ENCODE measurements at places on chromosomes 11 and 22. TPM values are rescaled to one million over a fixed set of nuclear protein-coding genes. Genes with fewer than 3 reads are reported as not detected.

MB gene
- total RNA-seq, result not detected

PRODH gene
- total RNA-seq, result not detected

DLG2 gene
- 0.40 TPM for total RNA-seq

EXT2 gene
- total RNA-seq, result 138 TPM

SPON1 gene
- under 0.01 TPM for total RNA-seq

CDCA5 gene
- 3.9 TPM for total RNA-seq

SLC5A4 gene
- total RNA-seq, result 0.79 TPM

CNTN5 gene
- not detected for total RNA-seq

VSIG2 gene
- total RNA-seq, result under 0.01 TPM

FGF19 gene
- not detected for total RNA-seq

OR2AT4 gene
- not detected for total RNA-seq

- DNase-seq, result no peak
Measured at GRCh38 chr11:103994094-103994493, 42.3 kb upstream of the DDI1 start.

GRCh38 chr11:126702165-126702720 is 298.3 kb downstream of the KIRREL3 start:
- no peak for DNase-seq

DNA sequence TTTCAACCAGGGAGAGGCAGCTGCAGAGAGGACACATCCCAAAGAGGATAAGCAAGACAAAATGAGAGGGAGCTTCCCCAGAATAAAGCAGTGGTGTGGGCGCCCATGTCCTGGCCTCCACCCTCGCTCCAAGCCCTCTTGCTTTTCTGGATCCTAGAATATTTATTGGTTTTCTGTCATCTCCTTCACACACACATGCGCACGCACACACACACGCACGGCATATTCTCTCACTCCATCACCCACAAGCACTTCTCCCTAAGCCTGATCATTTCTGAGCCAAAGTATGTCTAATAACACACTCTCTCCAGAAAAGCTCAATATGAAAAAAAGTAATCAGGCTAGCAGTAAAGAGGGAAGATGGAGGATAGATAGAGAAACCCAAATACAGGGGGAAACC is 7.6 kb downstream of the IGSF9B start:
- no peak for DNase-seq

- no peak for DNase-seq
Measured at GRCh38 chr11:119659971-119660723, 68.9 kb downstream of the NECTIN1 start.

GRCh38 chr11:113818426-113818825 is 38.8 kb downstream of the CLDN25 start:
- DNase-seq, result no peak

DNA sequence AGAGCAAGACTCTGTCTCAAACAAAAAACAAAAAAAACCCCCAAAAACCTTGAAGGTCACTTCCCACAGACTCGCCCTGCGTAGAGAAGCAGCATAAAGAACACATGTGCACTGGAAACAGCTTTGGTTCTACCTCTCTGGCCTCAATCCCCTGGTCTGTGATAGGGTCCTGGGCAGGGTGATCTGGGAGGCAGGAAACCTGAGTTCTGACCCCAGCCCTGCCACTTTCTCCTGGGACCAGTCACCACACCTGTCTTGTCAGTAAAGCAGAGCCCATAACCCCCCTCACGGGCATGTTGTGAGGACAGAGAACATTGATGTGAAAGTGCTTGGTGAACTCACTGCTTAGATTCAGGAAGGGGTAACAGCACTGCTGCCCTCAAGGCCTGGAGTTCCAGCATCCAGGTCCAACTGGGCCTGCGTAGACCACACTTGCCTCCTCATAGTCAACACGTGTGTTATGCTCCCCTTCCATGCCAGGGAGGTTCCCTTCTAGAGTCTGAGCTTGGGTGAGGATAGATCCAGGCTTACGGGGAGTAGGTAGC is 11.4 kb downstream of the UCP2 start:
- no peak for DNase-seq

DNA sequence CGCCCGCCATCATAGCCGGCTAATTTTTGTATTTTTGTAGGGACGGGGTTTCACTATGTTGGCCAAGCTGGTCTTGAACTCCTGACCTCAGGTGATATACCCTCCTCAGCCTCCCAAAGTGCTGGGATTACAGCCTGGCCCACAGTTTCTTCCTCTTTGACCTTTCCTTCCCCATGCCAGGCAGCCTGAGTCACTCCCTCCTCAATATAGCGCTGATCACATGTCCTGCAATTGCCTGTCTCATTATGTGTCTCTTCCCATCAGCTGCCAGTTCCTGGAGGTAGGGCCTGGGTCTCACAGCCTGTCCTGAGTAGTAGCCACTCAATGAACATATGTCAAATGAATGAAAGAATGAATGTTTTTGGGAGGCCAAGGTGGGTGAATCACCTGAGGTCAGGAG is 43.0 kb upstream of the CCDC134 start:
- no peak for DNase-seq

- DNase-seq, result no peak
Measured at GRCh38 chr11:113971506-113972195, 3.3 kb upstream of the HTR3A start.

DNA sequence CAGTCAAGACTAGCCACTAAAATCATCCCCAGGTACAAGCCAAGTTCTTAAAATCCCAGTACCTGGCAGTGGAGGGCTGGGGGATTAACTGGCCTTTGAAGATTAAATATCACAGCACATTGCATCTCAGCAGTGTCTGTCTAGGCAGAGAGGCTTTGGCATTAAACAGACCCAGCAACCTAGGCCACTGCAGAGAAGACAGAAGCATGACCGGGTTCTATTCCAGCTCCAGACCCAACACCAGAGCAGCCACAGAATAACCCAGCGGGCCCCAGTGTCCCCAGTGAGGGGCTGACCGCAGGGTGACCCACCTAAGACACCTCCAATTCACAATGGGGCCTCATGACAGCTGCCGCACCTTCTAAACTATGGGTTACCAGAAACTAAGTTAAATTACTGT is 88.2 kb downstream of the SHANK2 start:
- no peak for DNase-seq

- peak; percentile 89 for DNase-seq
Measured at GRCh38 chr11:19777377-19778102, 64.9 kb downstream of the NAV2 start.

DNA sequence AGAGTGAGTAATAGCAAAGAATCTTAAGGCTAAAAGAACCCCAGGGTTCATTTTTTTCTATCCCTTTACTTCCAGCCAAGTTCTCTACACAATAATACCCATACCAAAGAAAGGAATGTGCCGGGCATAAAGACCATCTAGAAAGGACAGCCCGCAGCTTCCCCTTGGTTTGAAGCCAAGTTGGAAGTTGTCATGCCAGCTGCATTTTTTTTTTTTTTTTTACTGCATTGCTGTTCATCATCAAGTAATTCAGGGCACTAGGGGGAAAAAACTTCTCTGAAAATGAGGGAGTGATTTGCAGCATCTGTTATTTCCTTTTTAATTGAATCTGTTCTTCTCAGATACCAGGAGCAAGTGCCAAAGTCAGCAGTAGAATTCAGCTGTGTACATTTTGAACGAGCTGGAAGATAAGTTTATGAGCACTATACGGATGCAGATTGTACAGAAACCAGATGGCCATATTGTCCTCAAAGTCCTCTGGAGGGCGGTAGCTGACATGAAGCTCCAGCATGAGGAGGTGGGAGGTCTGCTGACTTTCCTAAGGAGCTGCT is 56.4 kb downstream of the UBASH3B start:
- DNase-seq, result peak; percentile 90

- DNase-seq, result peak; percentile 36
Measured at GRCh38 chr11:95925011-95925410, 1.1 kb upstream of the MTMR2 start.

DNA sequence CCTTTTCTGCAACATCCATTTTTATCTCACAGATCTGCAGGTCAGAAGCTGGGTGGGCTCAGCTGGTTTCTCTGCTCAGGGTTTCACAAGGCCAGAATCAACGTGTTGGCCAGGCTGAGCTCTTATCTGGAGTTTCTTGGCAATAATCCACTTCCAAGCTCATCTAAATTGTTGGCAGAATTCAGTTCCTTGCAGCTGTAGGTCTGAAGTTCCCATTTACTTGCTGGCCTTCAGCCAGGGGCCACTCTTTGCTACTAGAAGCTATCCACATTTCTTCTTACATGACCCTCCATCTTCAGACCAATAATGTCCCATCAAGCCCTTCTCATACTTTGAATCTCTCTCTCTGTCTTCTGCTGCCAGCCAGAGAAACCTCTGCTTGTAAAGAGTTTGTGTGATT is 103.5 kb downstream of the WNT11 start:
- peak; percentile 55 for DNase-seq

- no peak for DNase-seq
Measured at GRCh38 chr11:126343051-126343450, 12.4 kb upstream of the ST3GAL4 start.

DNA sequence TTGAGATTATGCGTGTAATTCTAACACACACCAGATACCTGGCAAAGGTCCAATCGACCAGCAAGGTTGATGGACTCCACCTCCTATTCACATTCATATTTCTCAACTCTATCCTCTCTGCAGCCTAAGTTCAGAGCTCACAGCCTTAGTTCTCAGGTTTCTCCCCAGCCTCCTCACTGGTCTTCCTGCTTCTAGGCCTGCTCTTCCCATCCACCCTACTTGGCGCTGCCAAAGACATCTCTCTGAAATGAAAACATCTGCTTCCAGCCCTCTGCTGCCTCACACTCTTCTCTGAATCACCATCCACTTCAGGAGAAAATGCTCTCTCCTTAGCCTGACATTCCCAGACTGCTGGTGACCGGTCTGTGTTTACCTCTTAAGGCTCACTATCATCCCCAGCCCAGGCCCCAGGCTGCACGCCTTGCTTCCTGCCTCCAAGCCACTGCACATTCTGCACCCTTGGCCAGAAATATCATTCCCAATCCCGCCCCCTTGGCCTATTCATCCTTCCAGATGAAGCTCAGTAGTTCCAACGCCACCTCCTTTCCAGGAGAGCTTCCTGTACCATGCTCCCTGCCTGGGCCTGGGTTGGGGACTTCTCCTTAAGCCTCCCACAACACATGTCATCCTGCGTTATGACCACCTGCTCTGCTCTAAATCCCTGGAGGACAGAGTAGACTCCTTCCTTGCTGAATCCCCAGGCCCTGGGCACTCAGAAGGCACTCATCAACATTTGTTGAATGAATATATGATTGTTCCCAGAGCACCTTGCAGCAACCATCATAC is 3.5 kb downstream of the ARRB1 start:
- peak; percentile 94 for DNase-seq

- DNase-seq, result no peak
Measured at GRCh38 chr11:7486098-7486780, 933 bp downstream of the OLFML1 start.

DNA sequence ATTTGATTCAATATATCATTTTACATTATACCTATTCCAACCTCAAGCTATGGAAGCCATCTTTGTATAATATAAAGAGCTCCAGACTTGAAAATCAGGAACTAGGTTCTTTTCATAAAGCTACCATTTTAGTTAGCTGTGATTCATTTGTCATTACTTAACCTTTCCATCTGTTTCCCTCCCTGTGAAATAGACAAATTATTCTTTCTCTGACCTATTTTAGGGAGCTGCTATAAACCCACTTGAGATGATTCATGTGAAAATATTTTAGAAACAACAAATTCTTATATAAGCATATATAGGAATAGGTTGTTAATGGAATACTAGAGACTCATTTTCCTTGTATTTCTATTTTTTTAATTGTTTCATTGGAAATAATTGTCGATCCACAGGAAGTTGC is 1012.1 kb downstream of the OPCML start:
- DNase-seq, result no peak

- DNase-seq, result no peak
Measured at GRCh38 chr11:18523084-18523483, 3.7 kb downstream of the TSG101 start.

DNA sequence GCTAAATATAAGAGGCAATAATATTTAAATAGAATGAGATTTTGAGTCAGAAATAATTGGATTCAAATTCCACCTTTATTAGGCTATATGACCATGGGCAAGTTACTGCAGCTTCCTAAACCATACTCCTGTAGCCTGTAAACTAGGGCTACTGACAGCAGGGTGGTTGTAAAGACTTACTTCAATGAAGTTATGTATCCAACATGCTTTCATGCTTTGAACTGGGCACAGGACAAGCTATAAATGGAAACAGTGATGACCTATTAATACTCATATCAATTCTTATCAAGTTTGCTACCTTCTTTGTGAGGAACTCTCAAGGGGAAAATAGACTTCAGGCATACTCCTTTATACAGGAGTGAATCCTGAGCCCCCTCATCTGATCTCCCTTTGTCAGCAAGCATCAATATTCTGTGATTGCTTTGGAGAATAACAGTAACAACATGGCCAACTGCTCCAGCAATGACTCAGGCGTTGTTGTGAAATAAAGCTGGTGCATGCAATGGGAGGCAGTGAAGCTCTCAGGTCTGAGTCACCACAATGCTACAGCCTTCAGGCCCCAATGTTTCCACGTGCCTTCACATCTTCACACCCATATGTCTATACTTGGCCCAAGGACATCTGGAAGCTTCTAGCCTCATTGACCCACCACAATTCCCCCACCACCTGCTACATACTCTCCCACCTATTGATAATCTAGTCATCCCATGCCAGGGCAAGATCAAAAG is 102.5 kb downstream of the KCNA4 start:
- DNase-seq, result no peak

DNA sequence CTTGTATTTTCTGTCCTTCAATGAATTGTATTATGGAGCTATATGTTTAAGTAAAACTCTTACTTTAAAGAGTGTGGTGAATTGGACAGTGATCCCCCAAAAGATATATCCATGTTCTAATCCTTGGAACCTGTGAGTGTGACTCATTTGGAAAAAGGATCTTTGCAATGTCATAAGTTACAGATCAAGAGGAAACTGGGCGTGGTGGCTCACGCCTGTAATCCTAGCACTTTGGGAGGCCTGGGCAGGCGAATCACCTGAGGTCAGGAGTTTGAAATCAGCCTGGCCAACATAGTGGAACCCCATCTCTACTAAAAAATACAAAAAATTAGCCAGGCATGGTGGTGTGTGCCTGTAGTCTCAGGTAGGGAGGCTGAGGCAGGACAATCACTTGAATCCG is 36.7 kb downstream of the ELF5 start:
- no peak for DNase-seq

GRCh38 chr22:35044607-35045390 is 21.2 kb upstream of the ISX start:
- no peak for DNase-seq

DNA sequence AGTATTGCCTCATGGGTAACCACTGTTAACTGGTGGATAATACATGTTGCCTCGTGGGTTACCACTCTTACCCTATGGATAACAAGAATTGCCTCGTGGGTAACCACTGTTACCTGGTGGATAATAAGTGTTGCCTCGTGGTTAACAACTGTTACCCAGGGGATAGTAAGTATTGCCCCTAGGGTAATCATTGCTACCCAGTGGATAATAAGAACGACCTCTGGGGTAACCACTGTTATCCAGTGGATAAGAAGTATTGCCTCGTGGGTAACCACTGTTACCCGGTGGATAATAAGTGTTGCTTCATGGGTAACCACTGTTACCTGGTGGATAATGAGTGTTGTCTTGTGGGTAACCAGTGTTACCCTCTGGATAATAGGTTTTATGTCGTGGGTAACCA is 28.1 kb upstream of the NXPE4 start:
- DNase-seq, result no peak

GRCh38 chr22:19679522-19680101 is 34.7 kb upstream of the SEPTIN5 start:
- peak; percentile 12 for DNase-seq

All from lung microvascular endothelial cell (primary cell).